ENCODE measurements at places on chromosomes 7 and 10.

- no peak for DNase-seq
Measured at GRCh38 chr10:129704225-129704624, 237.2 kb downstream of the MGMT start.

DNA sequence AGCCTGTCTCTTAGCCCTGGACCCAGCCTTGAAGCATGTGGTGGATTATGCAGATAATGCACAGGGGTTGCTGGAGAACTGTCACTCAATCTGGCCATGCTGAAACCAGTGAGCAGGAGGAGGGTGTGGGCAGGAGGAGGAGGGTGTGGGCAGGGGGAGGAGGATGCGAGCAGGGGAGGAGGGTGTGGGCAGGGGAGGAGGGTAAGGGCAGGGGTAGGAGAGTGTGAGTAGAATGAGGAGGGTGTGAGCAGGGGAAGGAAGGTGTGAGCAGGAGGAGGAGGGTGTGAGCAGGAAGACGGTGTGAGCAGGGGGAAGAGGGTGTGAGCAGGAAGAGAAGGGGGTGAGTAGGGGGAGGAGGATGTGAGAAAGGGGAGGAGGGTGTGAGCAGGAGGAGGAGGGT, 18.8 kb downstream of the CAMK2B start:
- DNase-seq: no peak

DNA sequence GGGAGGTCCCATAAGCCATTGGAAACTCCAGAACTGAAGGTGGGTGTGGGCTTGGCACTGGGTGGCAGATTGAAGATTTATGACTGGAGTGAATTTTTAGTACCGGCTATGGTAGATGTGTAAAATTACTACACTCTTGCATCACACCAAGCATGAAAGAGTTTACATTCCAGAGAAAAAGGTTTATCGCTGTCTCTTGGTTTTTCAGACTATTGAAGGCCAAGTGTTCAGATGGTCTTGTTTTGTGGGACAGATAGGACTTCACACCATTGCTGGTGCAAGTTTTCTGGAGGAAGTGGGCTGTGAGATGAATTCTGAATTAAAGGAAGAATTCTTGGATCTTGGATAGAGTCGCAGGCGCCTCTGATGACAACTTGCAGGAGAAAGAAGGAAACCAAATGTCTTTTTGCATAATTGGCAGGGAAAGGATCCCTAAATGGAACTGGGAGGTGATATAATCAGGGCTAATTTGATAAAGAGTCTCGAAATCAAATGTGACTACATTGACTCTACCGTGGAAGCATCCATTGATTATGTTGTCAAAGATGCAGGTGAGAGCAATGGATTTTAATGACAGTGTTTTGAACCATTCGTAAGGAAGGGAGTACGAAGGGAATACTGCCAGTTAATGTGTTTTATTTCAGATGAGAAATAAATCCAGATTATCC, 14.2 kb upstream of the NMT2 start:
- no peak for DNase-seq

DNA sequence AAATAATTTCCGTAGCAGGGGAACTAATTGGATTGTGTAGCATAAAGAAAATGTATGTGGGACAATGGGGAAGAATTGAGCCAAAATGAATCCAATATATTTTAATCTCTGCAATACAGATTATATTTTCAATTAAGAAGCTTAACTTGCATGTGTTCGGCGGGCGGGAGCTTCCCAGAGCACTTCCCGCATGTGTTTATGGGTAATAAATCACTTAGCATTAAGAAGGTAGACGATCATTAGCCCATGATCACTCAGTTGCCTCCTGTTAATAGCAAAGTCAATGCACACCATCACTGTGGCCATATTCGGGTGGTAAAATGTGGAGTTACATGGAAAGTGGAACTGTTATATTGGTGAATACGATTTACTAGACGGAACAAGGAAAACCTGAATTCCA, 122.9 kb upstream of the INSYN2A start:
- no peak for DNase-seq

DNA sequence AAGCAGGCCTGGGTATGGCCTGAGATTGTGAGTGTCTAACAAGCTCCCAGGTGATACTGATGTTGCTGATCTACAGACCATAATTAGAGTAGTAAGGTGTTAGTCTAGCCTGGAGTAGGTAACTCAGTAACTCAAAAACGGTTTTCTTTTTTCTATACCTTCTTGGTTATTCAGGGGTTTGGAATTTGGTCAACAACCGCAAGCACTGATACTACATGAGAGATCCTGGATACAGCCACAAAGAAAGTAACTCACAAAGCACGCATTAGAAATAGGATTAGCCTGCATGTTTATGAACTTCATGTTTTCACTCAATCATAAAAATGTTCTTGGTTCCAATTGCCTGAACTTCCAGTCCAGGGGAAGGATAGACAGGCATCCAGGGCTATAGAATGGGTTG, 803.5 kb downstream of the MAGI2 start:
- DNase-seq: no peak

- DNase-seq: no peak
Measured at GRCh38 chr7:56097700-56098099, 4.9 kb upstream of the PHKG1 start.

GRCh38 chr7:128456255-128456725, 612 bp downstream of the HILPDA start:
- no peak for DNase-seq

DNA sequence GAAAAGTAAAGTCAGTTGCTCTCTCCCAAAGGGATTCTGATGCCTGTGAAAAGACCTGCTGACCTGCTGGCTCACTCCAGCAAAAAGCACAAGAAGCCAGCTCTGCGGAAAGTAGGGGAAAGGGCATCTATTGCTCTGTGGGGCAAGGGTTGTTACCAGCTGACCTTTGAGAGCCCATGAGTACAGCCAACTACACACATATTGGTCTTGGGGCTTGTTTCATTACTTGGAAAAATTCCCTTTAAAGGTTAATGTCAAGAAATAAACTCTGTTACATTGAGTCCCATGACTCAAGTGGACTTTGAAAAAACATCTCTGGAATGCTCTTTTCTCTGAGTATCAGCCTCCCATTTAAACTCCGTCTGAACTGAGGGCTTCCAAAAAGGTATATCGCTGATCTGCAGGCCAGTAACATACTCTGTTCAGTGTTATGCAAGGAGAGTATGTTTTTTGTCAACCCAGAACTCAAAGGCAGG, 53.2 kb downstream of the PANK1 start:
- no peak for DNase-seq

DNA sequence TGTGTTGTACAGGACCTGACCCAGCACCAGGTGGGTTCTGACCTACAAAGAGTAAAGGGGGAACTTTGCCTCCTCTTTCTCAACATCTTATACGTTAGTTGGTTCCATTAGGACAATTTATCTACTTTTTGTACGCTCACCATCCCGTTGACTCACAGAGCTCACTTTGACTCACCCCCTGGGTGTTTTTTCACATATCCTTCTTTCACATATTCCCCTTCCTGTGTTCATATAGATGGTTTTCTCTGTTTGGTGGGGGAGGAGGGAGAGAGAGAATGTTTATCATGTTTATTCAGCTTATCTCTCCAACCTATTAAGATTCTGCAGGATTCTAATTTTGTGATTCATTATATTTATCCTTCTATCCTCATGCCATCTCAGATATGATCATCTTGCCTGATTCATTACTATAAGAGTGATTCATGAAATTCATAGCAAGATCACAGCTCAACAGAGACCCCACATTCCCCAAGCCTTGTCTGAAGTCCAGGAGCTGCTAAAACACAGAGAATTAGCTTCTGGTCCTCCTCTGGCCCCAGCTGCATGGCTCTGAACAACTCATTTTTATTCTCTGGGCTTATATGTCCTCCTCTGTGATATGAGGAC, 37.2 kb downstream of the PRSS2 start:
- no peak for DNase-seq

DNA sequence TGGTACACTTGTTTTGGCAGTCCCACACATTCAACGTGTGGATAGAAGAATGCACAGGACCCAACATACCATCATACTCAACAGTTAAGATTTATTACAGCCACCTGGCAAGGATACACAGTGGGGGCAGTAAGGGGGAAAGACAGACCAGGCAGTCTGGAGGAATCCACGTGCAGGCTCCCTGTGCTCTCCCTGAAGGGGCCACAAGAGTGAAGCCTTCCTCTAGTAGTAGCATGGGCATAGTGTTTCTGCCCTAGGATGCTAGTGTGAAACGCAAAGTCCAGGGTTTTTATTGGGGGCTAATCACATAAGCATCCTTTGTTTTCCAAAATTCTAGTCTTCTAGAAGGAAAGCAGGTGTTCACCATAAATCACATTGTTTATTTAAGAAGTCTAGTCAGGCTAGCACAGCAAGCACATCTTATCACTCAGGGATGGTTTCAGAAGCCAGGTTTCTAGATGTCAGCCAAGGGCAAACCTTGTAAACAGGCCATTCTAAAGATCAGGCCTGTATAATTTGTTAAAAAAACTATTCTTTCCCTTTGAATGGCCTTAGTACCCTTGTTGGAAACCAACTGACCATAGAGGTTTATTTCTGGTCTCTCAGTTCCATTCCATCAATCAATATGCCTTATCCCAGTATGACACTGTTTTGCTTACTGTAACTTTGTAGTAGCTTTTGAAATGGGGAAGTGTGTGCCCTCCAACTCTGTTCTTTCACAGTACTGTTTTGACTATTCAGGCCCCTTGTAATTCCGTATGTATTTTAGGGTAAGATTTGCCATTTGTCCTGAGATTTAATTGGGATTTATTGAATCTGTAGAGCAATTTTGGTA, 12.4 kb upstream of the TFAM start:
- DNase-seq: no peak

GRCh38 chr10:18523025-18523424, 128.4 kb downstream of the NSUN6 start:
- no peak for DNase-seq

- DNase-seq: no peak
Measured at GRCh38 chr7:38554586-38554985, 76.6 kb downstream of the AMPH start.

DNA sequence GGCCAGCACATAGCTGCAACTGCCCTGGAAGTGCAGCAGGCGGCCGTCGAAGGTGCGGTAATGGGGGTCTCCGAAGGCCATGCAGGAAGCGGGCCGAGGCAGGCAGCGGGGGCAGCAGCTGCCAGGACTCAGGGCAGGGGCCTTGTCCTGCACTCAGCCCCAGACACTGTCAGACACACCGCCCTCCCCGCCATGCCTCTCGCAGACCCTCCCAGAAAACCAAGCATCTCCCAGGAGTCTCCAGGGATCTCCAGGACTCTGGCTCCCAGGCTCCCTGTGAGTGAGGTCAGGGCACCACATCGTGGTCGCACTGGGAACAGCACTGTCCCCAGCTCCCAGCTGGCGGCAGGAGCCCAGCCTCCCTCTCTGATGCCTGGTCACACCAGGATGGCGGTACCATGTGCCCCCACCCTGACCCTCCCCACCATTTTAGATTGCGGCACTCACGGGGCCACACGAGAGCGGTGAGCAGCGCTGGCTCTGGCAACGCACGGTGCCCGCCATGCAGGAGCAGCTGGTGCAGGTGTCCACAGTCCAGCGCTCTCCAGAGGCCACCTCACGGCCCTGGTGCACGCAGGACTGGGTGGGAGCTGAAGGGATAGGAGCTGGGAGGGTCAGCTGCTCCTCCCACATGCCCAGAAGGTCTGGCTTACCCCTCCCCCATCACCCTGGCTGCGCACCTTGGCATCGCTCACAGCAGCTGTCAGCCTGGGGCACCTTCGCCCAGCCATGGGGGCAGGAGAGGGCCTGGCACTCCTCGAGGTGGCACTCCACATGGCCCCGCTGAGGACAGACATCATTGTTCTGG, 17.5 kb downstream of the ATP6V1F start:
- no peak for DNase-seq

- DNase-seq: no peak
Measured at GRCh38 chr10:80253266-80253962, 36.0 kb downstream of the MAT1A start.

GRCh38 chr10:114403541-114404161, 651 bp downstream of the AFAP1L2 start:
- DNase-seq: no peak

GRCh38 chr7:142010952-142011548, 15.4 kb downstream of the MGAM start:
- no peak for DNase-seq

- DNase-seq: no peak
Measured at GRCh38 chr7:68529221-68529620, 1069.1 kb upstream of the AUTS2 start.

DNA sequence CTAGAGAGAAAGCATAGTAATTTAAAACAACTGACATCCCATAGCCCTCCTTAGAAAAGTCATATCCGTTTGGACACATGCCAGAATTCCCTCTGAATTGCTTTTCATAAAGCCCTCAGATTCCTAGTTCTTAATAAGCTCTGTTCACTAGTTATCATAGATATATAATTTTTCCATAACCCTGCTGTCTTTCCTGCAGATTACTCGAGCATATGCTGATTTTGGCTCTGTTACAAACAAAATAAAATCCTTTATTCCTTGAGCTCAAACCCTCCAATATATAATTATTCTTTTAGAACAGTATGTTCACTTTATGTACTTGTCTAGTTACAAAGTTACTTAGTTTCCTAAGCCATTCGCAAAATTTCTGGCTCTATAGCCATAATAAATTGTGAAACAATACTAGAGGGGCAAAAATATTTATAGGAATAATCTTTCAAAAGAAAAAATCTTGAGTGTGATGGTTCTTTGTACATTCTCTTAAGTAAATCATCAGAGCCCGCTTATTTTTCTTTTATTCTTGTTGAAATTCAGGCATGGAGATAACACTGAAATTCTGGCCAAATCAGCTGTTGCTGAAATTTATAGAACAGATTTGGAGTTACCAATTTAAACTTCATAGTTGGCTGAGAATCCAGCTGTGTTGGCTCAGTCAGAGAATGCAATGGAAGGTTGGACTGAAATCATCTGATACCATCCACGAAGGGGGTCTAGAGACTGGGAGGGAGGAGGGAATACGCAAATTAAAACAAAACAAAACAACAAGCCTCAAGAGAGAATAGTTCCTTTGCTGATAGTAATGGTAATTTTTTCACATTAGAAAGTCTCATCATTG, 146.1 kb upstream of the TMEM196 start:
- DNase-seq: no peak

GRCh38 chr7:2537981-2538851, 17.1 kb downstream of the BRAT1 start:
- no peak for DNase-seq

All from activated CD4-positive, alpha-beta T cell treated with anti-CD3 and anti-CD28 coated beads for 1 hour (primary cell).